NCI-H187 (cell line): ENCODE measurements at places on chromosomes 5 and 9.
A peak's percentile ranks its signal among the peaks of the same experiment; 100 is the strongest.

DNA sequence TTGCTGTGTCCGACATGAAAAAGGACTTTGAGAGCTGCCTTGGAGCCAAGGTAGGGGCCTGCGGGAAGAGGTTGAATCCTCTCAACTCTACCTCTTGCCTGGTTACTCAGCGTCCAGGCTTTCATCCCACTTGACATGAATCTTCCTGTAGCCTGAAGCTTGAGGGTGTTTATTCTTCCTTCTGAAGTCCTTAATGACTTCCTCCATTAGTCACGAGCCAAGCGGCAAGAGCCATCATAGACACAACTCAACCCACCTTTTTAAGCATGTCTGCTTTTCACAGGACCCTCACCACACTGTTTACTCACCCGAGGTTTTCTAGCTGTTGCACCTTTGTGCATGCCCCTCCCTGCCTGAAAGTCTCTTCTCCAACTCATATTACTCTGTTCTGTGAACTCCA, 40.2 kb downstream of the ACO1 start:
- peak; percentile 13 for DNase-seq

GRCh38 chr9:133347985-133348717, at the start of the genes MED22 and RPL7A:
MED22 (minus strand) TSS chr9:133348131; CDS start chr9:133346662, 1,469 bp downstream.
RPL7A (plus strand) TSS chr9:133348218; CDS start chr9:133348244, 26 bp downstream.
- DNase-seq: peak; percentile 58

DNA sequence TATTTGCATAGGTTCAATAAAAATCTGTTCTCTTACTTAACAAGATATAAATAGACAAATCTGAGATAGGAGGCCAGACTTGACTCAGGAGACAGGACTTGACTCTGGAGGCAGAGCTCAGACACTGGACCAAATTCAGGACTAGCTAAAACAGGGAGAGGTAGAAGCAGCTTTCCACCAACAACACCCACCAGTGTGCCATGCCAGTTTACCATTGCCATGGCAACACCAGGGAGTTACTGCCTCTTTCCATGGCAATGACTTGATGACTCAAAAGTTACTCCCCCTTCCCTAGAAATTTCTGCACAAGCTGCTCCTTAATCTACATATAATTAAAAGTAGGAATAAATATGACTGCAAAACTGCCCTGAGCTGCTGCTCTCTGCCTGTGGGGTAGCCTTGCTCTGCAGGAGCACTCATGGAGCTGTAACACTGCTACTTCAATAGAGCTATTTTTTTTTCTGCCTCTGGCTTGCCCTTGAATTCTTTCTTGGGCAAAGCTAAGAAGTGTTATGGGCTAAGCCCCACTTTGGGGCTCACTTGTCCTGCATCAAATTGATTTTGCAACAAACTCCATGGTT, 473.0 kb downstream of the PLK2 start:
- DNase-seq: no peak

- no peak for DNase-seq
Measured at GRCh38 chr5:109876941-109877669, 187.4 kb downstream of the MAN2A1 start.

- DNase-seq: no peak
Measured at GRCh38 chr9:134040176-134040565, 14.9 kb downstream of the BRD3OS start.

DNA sequence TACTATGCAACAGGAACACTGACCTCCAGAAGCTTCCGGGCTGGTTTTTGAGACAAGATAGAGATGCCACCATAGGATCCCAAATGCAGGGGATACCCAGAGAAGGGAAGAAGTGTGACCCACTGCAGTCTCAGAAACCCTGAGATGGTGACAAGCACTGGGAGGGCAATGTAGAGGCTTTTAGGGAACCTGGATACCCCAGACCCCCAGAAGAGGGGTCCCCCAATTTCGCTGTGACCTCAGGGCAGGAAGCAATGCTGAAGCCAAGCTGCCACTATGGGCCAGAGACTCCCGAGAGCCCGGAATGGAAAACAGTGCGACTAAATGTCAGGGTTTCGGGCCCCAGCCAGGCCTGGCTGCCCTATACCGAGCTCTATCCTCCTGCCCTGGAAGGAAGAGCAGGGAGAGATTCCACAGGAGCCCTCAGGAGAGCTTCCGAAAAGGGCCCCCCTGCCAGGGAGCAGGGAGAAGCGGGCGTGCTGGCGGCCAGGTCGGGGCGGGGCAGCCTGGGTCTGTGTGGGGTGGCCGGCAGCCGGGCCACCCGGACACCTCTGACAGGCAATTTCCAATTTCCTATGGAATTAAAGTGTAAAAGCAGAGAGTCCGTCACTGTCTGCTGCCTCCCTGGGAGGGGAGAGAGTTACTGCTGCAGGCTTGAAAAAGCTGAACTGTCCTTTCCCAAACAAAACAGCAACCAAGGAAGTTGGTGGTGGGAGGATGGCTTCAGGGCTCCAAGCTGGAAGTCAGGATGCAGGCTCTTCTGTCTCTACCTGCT, 154.2 kb downstream of the FGF18 start:
- DNase-seq: no peak

- no peak for DNase-seq
Measured at GRCh38 chr5:124550731-124551130, 195.7 kb downstream of the ZNF608 start.

DNA sequence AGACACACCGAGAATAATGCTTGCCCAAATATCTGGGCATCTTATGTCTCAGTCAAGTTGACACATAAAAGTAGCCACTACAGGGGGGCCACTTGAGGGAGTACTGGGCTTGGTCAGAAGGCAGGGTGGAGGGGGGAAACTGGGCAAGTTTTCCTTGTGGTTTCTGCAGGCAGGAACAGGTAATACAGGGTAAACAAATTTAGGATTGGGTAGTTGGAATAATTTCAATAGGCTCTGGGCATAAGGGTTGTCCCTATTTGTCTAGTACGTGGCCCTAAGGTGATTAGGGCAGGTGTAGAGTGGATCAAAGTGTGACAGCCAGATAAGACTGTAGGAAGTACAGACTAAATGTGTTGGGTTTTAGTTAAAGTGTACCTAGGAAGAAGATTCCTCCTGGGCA, 353.1 kb downstream of the TLE4 start:
- no peak for DNase-seq

DNA sequence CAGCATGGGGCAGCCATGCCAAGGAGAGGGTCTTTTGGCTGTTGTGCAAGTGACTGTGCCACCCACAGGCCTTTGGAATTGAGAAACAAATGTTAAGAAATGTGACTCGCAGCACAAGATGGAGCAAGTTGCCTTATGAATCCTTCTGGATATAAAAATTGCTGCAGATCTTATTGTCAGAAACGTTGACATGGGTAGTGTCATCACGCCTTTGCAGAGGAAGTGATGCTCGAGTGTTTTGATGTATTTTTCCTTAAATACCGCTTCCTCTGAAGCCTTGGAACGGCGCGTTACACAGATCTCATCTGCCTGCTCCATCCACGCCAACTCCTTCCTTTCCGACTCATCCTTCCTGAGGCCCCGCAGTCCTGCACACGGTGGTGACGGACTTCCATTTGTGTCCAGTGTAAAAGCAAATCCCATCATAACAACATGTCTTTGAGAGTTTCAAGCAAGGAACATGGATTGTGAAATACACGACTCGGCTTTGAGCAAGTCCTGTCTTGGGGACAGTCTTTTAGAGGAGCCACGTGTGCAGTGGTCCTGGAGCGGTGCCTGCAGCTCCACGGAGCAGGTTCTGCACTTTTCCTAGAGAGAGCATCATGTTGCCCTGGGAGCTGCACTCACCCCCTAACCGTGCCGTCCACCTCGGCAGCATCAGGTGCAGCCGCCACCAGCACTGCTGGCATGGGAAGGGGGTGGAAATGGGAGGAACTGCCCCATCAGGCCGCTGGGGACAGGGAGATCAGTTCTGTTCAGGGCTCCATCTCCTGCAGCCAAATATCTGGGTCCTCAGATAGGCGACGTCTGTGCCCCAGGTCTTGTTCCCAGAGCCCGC, 15.1 kb downstream of the ROPN1L start:
- no peak for DNase-seq

GRCh38 chr9:108860354-108860753, 1.7 kb upstream of the ACTL7A start:
- no peak for DNase-seq

DNA sequence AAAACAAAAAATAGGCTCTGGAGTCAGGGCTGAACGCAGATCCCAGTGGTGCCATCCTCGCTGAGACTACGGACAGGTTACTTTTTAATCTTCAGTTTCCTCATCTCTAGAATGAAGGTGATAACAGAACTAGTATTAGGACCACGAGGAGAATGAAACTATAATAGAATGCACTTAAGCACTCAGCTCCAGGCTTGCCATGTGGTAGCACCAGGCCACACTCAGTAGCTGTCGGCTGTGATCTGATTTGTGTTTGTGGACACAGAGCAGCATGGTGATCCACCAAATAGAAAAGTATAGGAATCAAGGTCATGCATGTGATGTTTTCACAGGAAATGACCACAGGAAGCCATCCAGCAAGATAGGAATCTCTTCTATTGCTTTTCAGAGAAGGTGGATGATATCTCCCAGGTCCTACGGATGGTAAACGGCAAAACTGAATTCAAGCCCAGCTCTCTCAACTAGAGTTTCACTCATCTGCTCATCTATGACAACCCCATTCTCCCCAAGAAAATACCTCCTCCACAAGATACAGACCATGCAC, 498.0 kb downstream of the SPOCK1 start:
- no peak for DNase-seq

DNA sequence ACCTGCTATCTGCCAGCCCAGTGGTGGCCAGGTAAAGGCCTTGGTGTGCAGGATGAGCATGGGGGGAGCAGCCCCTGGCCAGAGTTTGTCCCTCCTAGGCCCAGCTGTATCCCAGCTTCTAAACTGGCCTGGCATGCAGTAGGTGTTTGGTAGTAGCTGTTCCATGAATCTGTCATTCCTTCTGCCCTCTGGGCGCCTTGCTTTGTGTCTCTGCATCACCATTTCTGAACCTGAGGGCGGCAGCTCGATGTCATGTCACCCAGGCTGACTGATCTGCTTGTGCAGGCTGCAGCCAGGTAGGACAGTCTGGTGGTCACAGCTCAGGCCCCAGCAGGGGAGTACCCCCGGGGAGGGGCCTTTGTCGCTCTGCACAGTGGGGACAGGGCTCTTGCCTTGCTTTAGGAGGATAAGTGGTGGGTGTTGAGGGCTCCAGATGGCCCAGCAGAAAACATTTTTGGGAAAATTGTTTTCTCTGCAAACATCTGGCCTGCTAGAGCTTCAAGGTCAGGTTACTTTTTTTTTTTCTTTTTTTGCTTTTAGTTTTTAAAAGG, 4.6 kb upstream of the SUSD3 start:
- no peak for DNase-seq

DNA sequence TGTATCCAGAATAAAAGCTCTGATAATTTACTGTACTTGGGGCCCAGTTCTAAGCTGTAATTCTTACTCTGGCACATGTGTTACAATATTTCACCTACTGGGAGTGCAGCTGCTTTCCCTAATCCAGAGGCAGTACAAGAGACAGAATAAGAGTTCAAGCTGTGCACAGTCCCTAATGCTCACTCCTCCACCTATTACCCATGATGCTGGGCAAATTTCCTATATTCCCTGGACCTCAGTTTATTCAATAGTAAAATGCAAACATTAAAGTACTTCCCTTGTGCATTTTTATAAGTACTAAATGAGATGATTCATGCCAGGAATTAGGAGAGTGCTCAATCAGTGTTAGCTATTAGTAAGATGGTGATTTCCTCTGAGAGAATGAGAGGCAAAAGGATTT, 28.0 kb upstream of the TAF11L2 start:
- DNase-seq: no peak

GRCh38 chr5:135930029-135930948, 24.5 kb downstream of the LECT2 start:
- no peak for DNase-seq

- no peak for DNase-seq
Measured at GRCh38 chr9:35518981-35519679, 29.2 kb downstream of the RUSC2 start.

DNA sequence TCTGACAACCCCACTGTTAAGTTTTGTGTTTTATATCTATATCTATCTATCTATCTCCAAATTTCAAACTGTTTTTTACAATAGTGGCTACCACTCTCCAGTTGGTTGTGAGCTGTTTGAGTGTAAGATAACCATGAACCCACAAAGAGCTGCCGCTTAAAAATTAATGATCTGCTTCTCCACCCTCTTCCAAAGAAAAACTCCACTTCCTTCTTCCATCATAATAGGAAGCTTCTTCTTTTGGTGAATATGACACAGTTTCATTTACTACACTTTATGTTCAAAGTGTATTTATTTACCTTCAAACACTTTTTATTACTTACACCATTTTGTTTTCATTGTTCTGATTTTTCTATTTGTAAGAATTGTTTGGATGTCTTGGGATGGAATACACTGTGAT, 37.9 kb downstream of the SPZ1 start:
- no peak for DNase-seq

GRCh38 chr5:122584411-122585300, 190.2 kb upstream of the SNX2 start:
- DNase-seq: no peak

DNA sequence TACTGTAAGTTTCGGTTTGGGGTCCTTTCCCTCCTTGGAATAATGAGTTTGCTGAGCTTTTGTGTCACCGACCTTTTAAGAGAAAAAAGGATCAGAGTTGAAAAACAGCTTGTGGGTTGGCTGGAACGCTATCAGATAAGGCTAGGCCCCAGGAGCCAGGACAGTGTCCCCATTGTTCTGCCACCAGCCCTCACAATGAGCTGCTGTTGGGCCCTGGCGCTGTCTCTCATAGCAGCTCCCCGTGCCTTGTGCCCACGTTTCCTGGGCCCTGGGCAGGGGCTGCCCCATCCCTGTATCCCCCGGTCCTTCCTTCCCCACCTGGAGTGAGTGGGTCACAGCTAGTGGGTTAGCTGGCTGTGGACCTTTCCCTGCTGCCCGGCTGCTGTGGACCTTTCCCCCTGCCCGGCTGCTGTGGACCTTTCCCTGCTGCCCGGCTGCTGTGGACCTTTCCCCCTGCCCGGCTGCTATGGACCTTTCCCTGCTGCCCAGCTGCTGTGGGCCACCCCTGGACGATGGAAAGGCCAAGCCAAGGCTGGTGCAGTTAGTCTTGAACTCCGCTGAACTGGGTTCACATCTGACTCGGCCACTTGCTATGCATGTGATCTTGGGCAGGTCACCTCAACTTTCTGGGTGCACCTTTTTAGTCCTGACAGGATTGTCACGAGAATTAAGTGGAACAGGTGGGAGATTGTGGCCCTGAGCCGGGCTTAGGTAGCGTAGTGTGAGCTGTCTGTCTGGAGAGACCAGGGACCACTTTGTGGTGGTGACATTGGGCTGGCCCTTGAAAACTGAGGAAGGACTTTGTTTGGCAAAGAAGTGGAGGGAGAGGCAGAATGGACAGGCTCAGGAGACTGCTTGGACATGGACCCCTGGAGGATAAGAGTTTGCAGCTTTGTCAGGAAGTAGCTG, 99.5 kb downstream of the DAB2IP start:
- no peak for DNase-seq
